ENCODE measurements at places on chromosomes 7 and 10.

DNA sequence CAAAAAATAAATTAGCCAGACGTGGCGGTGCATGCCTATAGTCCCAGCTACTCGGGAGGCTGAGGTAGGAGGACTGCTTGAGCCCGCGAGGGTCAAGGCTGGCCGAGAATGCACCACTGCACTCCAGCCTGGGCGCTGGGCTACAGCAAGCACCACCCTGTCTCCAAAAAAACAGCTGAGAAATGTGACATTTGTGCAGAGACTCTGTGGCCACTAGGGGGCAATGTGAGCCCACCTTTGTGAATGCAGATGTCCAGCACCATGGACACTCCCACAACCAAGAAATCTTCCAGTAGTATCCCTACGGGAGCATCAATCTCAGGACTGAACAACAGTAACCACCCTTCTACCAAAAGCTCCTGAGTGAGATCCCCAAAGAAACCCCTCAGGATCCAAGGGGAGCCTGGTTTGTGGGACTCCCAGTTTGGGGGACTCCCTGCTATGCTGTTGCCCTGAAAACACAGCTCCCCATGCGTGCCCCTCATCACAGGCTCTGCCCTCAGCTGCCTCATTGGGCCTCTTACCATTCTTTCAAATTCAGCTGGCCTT is 6.2 kb upstream of the AHCYL2 start:
- peak; percentile 78 for DNase-seq

- no peak for DNase-seq
Observed at GRCh38 chr10:26378861-26379294, 59.3 kb upstream of the APBB1IP start.

DNA sequence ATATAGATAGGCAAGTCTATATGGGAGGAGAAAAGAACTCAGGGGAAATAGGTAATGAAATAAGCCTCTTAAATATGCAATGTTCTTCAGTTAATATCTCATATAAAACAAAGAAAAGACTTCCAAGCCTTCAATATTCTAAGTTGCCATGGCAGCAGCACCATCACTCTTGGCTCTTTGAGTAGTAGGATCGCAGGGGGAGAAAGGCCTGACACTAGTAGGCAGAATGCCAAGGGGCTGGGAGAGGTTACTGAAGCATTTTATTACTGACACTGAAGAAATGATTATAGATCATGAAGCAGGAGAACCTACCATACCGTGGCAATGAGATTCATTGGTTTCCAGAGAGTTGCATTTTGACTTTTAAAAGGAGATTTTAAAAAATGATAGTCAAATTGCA is 193.9 kb downstream of the NXPH1 start:
- DNase-seq: no peak

- no peak for DNase-seq
Observed at GRCh38 chr10:114538181-114538906, 119.7 kb downstream of the ABLIM1 start.

DNA sequence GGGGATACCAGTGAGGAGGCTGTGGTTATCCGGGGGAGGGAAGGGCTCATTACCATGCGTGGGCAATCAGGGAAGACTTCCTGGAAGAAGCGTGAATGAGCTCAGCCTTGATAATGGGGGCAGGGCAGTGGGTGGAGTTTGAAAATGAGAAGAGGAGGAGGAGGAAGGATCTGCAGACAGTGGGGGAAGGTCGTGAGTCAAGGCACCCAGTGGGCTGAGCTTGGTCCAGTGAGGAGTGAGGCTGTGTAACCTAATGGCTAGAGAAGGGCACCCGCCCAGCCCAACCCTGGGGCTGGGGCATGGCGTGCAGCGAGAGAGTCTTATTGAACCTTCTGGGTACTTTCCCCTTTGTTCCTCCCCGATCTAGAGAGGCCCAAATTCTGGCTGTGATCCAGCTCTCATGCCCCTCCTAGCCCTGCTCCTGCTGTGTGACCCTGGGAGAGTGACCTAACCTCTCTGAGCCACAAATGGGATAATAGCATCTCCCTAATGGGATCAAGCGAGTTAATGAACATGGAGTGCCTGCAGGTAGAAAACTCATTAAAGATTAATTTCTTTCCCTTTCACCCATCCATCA is 31.5 kb downstream of the CLIP2 start:
- no peak for DNase-seq

GRCh38 chr7:73606801-73607691 is 17.3 kb downstream of the MLXIPL start:
- no peak for DNase-seq

DNA sequence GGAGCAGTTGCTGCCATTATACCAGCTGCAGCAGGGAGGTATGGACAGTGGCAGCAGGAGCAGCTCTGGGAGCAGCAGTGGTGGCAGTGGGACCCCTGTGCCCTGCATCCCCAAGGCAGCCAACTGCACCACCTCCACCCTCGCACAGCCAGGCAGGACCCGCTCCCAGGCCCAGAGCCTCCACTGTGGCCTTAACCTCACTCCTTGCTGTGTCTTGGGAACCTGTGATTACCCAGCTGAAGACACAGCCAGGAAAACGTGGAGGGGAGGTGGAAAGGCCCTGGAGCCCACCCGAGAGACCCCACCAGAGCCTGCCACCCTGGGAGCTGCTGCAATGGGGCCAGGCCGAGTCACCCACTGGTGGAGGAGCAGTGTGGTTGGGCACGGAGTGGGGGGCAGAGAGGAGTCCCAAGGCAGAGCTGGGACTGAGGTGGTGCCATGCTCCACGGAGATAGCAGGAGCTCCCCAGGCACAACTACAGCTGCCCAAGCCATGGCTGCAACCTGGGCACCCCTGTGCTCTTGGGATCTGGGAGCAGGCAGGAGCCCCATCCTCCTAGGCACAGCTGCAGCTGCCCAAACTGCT is 20.4 kb downstream of the LRRC72 start:
- DNase-seq: no peak

DNA sequence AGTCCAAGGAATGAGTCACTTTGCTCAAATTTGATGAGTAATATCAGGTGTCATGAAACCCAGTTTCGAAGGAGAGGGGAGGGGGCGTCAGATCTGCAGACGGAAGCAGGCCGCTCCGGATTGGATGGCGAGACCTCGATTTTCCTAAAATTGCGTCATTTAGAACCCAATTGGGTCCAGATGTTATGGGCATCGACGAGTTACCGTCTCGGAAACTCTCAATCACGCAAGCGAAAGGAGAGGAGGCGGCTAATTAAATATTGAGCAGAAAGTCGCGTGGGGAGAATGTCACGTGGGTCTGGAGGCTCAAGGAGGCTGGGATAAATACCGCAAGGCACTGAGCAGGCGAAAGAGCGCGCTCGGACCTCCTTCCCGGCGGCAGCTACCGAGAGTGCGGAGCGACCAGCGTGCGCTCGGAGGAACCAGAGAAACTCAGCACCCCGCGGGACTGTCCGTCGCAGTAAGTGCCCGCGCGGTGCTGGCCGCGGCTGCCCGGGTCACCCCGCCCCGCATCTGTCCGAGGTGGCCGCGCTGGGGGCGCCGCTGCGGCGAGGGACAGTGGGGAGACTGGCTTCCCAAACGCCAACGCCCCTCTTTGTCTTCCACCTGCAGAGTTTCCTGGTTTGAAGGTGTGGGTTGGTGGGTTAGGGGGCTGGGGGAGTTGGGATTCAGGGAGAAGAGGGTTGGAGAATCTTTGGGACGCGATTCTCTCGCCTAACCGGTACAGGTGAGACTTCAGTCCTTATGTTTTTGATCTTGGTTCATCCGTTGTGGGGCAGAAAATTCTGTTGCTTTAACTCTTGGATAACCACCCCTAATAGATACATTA is at the start of gene TAC1:
TAC1 (plus strand) TSS at position 351 of the 829 bp plus-strand sequence. CDS start 527 bp downstream, outside the sequence.
- no peak for DNase-seq

GRCh38 chr7:116382375-116382774 is 117.2 kb upstream of the CAV2 start:
- no peak for DNase-seq

DNA sequence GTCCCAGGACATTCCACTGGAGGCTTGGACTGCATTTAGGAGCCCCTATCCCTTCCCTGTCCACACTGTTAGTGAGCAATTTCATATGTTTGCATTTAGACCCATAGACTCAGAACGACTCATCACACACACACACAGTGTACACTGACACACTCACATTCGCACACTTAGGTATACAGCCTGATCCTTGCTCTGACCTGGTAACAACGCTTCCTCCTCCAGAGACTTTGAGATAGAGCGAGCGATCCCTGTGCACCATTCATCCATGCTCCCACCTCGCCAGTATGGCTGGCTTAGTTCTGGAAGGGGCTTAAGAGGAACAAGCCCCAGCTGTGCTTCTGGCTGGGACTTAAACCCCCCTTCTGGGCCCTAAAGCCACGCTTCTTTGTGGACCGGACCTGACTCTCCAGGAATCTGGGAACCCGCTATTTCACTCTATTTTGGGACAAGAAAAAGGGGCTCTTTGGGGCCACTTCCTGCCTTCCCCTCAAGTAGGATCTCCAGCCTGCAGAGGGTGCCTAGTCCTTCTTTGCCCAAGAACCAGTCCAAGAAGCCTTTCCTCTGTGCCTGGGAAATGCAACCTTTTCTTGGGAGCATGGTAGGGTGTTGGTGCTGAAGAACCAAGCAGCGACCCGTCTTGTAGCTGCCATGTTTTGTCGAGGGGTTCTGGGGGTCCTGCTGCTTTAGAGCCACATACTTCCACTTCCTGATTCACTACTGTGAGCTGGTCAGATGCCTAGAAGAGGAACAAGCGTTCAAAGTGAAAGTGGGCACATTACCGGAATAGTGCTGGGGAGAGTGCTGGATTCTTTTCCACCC is 1.1 kb upstream of the HOXA13 start:
- DNase-seq: no peak

GRCh38 chr7:139682136-139683013 is 95.4 kb downstream of the HIPK2 start:
- no peak for DNase-seq

DNA sequence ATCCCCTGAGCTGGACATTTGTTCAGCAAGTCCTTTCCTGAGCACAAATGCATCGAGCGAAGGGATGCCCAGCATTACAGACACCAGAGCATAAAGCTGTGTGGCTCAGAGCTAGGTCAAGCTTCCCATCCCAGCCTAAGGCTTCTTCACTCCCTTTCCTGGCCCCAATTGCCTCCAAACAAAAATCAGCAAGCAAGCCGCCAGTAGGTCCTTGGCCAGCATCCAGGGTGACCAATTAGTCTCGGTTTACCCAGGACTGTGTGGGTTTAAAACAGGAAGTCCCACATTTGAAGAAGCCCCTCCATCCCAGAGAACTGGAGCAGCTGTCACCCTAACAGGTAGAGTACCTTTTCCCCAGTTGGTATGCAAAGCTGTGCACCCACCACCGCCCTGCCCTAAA is 51.2 kb downstream of the PRKAG2 start:
- no peak for DNase-seq

DNA sequence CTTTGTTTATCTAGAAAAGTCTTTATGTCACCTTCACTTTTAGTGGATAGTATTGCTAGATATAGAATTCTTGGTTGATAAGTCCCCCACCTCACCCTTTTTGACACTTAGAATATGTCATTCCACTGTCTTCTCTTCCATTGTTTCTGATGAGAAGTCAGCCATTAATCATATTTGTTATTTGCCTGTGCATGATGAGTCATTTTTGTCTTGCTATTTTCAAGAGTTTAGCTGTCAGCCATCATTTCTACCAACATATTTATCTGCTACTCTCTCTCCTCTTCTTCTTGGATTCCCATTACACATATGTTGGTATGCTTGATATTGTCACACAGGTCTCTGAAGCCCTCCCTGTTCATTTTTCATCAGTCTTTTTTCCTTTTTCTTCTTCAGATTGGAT is 160.8 kb upstream of the TCF7L2 start:
- no peak for DNase-seq

DNA sequence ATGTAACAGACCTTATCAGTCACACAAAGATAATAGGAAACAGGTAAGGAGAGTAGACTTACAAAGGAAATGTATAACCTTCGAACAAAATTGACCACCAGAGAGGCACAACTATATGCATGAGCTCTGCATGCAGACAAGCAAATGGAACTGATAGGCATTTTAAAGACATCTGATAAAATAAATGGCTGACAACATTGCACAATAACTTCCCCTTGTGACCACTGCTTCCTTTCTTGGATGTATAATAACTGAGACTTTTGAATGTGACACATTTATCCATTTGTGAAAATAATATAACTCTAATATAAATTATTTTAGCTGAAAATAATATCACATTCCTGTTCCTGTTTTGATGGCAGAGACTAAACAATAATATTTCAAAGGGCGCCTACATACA is 654.2 kb upstream of the STEAP1 start:
- DNase-seq: no peak

DNA sequence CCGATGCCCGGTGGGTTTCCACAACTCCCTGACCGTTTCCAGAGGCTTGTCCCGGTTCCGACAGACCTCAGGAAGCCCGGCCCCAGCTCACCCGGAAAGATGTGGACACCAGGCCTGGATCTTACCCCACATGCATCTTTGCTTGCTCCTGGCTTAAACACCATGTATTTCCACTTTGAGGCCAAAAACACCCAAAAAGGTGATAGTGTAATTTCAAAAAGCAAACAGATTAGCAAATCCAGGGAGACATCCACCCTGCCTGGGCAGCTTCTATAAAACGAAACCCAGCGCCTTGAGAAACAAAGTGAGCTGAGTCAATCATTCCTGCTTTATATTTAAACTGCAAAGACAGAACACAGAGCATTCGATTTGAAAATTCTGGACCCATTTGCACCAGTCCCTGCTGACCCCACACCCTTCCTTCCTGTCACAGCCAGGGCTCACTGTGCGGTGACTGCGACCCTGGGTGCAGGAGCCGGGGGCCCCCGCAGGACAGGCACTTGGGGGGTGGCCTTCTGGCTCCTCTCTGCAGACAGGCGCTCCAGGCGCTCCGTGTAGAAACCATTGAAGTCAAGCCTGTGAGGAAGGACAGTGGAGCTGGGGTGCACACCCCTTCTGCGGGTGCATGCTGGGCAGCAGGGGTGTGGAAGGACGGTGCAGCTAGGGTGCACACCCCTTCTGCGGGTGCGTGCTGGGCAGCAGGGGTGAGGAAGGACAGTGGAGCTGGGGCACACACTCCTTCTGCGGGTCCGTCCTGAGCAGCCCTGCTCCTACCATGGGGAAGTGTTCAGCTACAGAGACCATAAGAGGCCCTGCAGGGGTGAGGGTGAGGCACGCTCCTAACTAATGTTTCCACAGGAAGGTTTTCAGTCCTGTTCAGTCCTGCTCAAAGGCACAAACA is 2.9 kb upstream of the ADAM8 start:
- DNase-seq: no peak

GRCh38 chr7:47482013-47482875 is 99.7 kb downstream of the TNS3 start:
- DNase-seq: no peak

GRCh38 chr10:3625959-3626751 is 158.9 kb downstream of the KLF6 start:
- no peak for DNase-seq

DNA sequence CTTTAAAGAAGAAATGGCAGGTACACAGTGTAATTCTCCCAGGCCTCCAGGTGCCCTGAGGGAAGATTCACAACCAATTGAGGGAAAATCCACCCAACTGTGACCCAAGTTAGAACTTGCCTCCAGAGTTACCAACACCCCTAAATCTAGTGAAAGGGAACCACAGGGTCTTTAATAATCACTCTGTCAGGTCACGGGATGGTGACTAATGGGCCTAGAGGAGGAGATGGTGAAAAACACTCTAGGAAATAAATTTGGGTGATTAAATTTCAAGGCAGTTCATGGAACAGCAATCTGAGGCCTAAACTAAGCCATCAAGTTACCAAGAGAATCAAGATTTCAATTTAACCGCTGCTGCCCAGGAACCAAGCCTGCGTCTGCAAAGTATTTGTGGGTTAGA is 26.7 kb upstream of the SLF2 start:
- no peak for DNase-seq
